ENCODE measurements at places on chromosomes 1 and 21.

GRCh38 chr1:247487057-247487456 lies 29.2 kb upstream of the OR2B11 start:
- DNase-seq, result peak; percentile 3

GRCh38 chr1:223179786-223180185 lies 36.7 kb upstream of the TLR5 start:
- DNase-seq, result no peak

GRCh38 chr1:9558271-9558945 lies 19.1 kb downstream of the SLC25A33 start:
- DNase-seq, result no peak

GRCh38 chr1:109615879-109616278 lies 3.5 kb downstream of the GNAT2 start:
- DNase-seq, result no peak

GRCh38 chr1:44380666-44381177 lies 24.3 kb upstream of the RNF220 start:
- DNase-seq, result no peak

DNA sequence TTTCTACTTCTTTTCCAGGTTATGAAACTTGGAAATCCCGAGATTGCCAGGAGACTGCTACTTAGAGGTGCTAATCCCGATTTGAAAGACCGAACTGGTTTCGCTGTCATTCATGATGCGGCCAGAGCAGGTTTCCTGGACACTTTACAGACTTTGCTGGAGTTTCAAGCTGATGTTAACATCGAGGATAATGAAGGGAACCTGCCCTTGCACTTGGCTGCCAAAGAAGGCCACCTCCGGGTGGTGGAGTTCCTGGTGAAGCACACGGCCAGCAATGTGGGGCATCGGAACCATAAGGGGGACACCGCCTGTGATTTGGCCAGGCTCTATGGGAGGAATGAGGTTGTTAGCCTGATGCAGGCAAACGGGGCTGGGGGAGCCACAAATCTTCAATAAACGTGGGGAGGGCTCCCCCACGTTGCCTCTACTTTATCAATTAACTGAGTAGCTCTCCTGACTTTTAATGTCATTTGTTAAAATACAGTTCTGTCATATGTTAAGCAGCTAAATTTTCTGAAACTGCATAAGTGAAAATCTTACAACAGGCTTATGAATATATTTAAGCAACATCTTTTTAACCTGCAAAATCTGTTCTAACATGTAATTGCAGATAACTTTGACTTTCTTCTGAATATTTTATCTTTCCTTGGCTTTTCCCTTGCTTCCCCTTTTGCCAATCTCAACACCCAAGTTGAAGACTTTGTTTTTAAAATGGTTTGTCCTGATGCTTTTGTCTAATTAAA lies 4.0 kb downstream of the CDKN2C start:
- no peak for DNase-seq

DNA sequence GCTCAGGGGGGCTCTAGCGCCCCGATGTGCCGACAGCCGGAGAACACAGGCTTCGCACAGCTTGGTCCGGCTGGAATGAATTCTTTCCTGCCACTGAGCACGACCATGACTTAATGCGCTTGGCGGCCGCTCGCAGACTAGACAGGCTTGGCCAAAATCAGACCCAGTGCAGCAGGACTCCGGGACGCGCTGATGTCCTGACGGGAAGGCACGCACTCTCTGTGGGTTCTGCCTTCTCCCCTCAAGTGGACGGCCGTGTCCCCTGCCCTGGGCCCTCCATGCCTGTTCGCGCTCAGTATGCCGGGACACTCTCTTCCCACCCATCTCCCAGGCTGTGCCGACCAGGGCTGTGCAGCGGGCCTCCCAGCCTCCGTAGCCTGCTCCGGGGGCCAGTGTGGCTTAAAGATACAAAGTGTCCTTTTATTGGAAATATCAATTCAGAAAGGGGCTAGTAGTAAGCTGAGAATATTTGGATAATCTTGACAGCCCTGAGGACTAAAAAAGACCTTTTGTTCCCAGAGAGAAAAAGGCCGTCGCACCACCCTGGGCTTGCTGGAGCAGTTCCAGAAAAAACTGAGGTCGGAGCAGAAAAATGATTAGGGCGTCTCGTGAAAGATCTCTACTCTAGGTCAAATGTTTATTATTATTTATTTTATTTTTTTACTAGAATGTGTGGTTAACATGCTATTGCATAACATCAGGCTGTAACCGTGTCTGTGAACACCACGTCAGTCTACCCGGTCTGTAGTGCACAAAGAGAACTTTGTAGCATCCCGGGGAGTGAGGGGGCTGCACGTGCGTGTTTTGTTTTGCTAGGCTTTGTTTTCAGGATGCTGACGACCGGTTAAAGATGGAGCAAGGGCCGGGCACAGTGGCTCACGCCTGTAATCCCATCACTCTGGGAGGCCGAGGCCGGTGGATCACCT lies 88.1 kb upstream of the ARHGEF16 start:
- DNase-seq, result peak; percentile 34

GRCh38 chr1:212529211-212529741 lies 79.3 kb upstream of the ATF3 start:
- DNase-seq, result peak; percentile 65

DNA sequence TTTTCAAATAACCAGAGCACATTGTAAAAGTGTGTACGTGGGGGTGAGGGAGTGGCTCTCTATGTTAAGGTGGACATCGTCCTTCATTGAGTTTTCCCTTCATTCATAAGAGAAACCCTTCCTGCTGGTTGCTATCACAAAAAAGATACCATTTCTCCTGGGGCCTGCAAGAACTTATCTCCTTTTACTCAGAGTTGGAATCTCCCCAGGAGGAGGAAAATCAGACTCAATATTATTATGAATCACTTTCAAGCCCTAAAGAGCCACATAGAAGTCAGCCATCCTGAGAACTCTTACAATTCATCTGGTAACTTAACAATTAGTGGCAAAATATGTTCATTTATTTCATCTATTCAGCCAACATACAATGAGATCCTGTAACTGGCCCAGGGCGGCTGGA lies 27.1 kb upstream of the TGFBR3 start:
- DNase-seq, result peak; percentile 26

DNA sequence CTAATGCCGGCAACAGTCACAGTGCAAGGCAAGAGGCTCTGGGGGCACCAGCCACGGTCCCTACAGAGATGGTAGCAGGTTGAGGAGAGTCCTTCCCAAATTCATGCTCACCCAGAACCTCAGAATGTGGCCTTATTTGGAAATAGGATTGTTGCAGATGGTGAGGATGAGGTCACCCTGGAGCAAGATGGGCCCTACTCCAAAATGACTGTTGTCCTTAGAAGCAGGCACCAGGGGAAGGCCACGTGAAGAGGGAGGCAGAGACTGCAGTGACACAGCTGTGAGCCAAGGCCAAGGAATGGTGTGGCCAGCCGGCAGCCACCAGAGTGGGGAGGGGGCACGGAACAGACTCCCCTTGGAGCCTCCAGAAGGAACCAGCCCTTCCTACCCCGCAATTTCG lies 70.8 kb upstream of the CLDN14 start:
- DNase-seq, result peak; percentile 54

GRCh38 chr21:45054227-45054926 lies 20.0 kb upstream of the ADARB1 start:
- no peak for DNase-seq

DNA sequence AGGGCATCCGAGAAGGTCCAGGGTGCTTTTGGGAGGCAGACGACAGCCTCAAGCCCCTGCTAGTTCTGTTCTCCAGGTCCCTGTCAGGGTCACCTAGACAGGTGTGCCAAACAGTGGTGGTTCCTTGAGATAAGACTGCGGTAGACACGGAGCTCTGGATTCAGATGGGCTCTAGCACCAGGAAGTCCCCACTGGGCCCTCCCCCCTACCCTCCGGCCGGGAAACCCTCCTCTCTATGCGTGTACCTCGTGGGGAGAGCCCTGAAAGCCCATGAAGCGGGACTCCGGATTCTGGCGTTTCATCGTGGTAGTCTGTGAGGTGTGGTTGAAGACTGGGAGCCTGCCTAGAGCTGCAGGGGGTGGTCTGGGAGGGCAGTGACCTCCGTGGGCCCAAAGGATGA lies 2.1 kb upstream of the KCNA2 start:
- DNase-seq, result no peak

GRCh38 chr1:165841582-165842017 lies 14.2 kb downstream of the UCK2 start:
- DNase-seq, result peak; percentile 38

DNA sequence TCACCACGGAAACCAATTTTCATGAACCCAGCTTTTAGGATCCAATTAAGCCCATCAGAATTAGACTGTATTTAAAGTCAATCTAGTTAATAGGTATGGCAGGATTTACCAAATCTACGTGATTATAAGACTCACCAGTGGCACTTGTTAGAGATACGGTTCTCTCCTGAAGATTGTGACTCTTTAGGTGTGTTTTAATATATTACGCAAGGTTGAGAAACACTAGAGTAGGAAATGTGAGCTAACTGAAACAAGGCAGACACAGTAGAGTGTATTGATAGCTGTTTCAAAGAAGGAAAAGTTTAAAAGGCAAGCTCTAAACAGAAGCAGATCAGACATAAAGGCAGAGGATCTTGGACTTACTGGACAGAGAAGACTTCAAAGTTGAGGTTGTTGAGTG lies 11.2 kb upstream of the RPE65 start:
- no peak for DNase-seq

Data from fibroblast of skin of scalp (primary cell).